Activated T-cell treated with anti-CD3 and anti-CD28 coated beads for 4 hours (primary cell): ENCODE measurements at places on chromosomes 11 and 22.

- no peak for DNase-seq
Measured at GRCh38 chr11:43367382-43368178, 8.9 kb downstream of the TTC17 start.

DNA sequence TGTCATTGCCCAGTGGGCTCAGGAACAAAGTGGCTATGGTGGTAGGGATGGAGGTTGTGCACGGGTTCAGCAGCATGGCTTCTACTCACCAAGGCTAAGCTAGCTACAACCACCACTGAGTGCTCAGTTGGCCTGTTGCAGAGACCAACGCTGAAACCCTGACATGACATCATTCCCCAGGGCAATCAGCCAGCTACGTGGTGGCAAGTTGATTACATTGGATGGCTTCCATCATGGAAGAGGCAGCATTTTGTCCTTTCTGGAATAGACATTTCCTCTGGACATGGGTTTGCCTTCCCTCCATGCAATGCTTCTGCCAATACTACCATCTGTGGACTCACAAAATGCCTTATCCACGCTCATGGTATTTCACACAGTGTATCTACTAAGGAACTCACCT, 634.3 kb downstream of the OPCML start:
- DNase-seq = no peak

- DNase-seq = no peak
Measured at GRCh38 chr11:65398362-65398910, 12.0 kb downstream of the FRMD8 start.

DNA sequence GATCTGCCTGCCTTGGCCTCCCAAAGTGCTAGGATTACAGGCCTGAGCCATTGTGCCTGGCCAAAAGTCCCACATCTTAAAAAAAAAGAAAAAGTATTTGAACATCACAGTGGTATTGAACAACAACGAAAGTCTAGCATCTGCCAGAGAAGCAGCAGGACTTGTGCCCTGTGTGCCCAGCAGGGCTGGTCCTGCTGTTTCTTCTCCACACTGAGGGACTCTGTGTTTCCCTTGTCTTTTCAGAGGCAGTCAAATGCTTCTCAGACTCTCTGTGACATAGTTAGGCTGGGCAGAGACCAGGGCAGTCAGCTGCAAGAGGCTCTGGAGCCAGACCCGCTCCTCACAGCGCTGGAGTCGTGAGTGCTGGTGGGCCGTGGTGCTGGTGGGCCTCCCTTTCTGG, 56.2 kb downstream of the SBF1 start:
- no peak for DNase-seq

DNA sequence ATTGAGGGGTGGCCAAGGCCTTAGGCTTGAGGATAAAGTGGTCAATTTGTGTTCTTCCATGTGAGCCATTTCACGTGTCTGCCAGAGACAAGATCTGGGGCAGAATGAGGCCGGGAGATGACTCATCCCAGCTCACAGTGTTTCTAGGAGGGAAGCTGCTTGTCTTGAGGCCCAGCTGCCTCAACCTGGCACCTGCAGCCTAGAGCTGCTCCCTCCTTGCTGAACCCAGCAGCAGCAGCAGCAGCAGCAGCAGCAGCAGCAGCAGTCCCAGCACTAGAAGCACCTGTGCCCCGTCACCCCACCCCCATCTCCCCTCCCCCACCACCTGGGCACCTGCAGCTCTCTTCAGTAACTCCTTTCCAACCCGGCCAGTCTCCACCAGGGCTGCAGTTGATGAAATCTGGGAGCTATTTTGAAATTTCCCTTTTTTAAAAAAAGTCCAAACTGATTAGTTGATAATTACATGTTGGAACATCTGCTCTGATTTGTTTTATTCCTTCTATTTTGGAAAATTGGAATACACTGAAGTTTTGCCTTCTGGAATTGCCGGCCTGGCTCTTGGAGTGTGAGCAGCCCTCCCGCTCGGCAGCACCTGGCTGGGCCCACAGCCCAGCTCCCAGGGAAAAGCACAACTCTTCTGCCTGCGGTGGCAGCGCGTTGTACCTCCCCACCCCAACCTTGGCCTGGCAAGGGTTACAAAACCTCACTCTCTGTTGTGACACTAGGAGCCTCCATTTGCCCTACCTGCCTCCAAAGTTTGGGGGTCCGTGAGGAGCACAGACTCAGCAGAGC, 143.5 kb downstream of the NXPE2 start:
- DNase-seq = no peak
